H9 (cell line): ENCODE measurements at places on chromosomes 11 and 22.
A peak's percentile ranks its signal among the peaks of the same experiment; 100 is the strongest.

- DNase-seq = no peak
Measured at GRCh38 chr11:73781303-73781702, 6.4 kb upstream of the MRPL48 start.

- no peak for DNase-seq
Measured at GRCh38 chr11:75504501-75504900, 21.2 kb downstream of the GDPD5 start.

DNA sequence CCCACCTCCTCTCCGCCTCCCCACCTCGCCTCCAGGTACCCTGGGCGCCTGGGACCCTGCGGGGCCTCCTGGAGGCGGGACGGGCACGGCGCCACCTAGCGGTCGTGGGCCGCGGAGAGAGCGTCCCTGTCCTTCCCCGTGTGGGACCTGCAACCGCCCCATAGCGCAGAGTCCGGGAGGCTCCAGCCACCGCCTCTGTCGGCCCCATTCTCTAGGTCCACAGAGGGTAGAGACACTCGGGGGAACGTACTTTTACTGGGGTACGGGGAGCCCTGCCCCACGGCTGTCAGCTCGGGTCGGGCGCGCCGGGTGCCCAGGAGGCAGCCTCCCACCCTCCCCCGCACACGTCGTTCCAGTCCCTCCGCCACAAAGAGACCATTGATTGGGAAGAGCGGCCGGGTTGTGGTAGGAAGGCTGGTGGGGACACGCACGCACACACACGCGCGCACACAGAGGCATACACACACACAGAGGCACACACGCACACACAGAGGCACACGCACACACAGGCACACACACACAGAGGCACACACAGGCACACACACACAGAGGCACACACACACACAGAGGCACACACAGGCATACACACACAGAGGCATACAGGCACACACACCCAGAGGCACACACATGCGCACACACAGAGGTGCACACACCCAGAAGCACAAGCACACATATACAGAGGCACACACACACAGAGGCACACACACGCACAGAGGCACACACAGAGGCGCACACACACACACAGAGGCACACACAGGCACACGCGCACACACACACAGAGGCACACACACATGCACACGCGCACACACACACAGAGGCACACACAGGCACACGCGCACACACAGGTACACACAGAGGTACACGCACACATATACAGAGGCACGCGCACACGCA is 12.6 kb upstream of the NECTIN1 start:
- DNase-seq = peak; percentile 74

DNA sequence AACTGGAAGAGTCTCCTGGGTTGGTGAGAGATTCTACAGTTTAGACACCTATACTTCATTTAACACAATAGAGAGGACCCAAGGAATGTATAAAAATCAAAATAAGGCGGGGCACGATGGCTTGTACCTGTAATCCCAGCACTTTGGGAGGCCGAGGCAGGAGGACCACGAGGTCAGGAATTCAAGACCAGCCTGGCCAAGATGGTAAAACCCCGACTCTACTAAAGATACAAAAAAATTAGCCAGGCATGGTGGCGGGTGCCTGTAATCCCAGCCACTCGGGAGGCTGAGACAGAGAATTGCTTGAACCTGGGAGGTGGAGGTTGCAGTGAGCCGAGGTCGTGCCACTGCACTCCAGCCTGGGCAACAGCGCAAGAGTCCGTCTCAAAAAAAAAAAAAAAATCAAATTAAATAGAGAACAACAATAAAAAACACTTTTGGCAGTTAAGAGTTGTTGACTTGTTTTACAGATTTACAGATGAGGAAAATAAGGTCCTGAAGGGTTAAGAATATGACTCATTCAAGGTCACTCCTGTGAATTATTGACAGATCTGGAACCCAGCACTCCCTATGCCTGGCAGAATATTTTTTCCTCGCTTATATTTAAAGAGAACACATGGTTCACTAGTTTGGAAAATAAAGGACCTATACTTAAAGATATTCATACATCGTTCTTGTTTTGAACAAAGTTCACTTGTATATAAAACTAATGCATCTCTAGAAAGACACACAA is 5.2 kb downstream of the LGR4 start:
- DNase-seq = no peak

DNA sequence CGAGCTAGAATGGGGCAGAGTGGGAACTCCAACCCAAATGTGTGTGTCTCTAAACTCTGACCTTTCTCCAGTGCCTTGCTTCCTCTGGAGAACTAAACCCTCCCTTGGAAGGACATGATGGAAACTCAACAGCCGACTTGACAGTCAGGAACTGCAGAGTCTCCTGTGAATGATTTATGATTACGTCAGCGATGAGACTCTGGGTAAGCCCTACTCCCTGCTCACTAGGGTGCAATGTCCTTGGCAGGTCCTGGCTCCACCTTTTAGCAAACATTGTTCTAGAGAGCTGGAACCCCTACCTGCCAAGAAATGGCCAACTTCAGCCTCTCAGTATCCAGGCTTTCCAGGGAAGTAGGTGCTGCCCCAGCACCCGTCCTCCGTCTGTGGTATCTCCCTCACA is 96.1 kb upstream of the CD82 start:
- no peak for DNase-seq

DNA sequence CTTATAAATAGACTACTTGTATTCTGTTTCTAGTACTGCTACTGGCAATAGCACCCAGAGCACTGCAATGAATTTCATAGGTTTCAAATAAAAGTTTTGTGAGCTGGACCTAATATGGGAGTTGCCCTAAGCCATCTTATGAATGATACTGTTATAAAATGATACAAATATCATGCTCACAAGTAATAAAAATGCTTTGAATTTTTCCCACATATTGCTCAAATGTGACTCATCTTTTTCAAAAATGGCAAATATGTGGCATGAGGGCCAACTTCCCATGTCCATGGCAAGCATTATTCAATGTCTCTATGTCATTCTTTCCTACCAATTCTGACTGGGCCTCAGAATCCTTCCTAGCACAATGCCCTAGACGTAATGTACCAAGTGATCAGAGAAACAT is 137.6 kb downstream of the TRPC6 start:
- no peak for DNase-seq

GRCh38 chr11:17748761-17749721 is 14.5 kb downstream of the KCNC1 start:
- no peak for DNase-seq

DNA sequence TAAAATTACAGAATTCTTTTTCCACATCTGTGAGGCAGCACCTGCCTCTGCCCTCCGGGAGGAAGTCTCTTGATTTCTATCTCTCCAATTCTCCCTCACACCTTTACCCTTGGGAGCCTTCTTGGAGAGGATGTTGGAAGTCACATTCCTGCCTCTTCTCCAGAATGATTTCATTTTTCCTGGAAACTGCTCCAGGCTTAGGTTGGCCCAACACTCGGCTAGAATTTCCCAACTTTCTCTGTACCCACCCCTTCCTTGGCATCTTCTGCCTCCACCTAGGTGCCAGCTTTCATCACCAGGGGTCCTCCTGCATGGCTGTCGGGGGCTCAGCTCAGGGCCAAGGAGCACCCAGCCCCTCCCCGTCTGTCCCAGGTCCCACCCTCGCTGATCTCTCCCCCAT is 43.2 kb downstream of the SLCO2B1 start:
- no peak for DNase-seq

- DNase-seq = no peak
Measured at GRCh38 chr11:127454856-127455255, 454.3 kb upstream of the KIRREL3 start.

DNA sequence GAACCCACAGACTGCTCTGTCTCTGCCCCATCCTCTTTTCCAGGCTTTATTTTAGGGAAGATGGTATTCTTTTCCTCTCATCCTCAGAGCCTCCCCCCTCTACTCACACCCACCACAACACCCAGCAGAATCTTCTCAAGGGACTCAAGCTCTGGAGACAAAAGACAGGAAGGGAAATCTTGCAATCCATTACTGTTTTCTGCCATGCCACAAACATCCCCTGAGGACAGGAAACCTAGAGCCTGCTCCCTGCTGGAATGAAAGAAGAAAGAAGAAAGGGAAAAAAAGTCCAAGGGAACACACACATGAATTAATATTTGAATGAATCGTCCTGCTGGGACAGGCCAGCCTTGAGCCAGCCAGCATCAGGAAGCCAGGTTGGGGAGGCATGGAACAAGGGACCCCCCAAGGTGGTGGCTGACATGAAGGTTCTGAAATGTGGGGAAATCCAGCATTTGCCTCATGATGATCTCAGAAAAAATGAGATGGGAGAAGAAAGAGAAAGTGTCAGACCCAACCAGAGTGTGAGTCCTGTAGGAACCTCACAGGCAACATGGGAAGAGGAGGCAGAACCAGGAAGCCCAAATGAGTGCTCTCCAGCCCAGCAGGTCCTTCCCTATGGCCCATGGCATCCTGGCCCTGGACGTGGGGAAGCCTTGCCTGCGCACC is 34.0 kb downstream of the SLCO2B1 start:
- DNase-seq = no peak

DNA sequence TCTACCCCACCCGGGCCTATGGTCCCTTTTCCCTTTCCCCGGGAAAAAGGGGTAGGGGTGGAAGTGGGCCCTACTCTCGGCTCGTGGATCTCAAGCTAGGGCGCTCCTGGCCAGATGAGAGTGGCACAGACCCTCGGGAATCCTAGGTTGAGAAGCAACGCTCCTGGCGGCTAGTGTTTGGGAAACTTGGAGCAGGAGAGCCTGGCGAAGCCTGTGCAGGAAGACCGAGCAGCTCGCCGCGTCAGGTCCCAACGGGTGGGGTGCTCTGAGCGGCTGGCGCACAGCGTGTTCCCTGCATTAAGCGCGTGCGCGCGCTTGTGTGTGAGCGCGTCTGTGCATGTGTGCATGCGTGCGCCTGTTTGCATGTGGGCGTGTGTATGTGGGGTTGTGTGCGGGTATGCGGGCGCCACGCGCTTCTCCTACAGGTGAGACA is 7.1 kb upstream of the FLI1 start:
- DNase-seq = peak; percentile 59

DNA sequence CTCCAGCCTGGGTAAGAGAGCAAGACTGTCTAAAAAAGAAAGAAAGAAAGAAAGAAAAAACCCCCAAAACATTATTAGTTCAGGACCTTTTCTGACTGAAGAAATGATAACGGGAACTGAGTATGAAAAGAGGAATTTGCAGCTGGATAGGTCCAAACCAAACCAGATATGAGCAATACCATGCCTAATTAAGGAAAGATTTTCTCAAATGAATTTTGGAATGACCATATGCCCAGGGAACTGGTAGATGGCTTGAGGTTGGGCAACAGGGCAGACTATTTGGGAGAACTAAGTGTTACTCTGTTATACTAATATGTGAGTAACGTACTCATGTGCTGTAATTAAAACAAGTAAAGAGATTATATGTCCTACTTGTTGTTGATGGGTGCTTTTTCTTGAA is 186.1 kb downstream of the TMEM135 start:
- DNase-seq = no peak

GRCh38 chr22:35174401-35175038 is 82.8 kb upstream of the HMGXB4 start:
- no peak for DNase-seq

DNA sequence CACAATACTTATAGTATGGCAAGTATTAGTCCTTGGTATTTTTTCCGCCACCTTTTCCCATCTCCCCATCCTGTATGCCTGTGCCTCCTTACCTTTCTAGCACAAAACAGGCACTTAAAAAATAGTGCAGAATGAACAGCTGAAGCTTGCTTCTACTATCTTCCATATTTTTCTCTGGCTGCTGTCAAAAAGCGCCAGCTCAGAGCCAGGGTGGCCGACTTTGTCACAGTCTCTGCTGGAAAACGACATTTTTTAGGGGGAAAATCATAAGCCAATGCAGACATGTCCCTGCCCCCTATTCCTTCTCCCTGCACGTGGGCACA is 26.5 kb upstream of the ROBO3 start:
- no peak for DNase-seq

- DNase-seq = peak; percentile 36
Measured at GRCh38 chr11:68313574-68314202, 1.3 kb downstream of the LRP5 start.

DNA sequence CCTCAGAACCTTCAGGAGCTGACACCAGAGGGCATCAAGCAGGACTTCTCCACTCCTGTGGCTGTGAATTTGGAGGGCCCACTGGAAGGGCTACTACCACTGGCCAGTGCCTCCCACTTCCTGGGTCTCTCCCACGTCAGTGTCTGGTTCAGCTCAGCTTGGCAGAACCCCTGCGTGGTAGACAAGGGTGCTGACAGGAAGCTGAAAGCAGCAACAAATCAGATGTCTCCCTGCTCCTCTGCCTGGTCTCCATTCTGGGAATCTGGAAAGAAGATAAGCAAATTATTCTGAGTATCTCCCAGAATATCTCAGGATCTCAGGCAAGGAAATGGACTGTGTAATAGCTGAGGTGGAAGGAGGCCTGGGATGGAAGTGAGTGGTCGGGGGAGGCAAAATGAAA is 61.5 kb downstream of the TMPRSS5 start:
- DNase-seq = no peak

DNA sequence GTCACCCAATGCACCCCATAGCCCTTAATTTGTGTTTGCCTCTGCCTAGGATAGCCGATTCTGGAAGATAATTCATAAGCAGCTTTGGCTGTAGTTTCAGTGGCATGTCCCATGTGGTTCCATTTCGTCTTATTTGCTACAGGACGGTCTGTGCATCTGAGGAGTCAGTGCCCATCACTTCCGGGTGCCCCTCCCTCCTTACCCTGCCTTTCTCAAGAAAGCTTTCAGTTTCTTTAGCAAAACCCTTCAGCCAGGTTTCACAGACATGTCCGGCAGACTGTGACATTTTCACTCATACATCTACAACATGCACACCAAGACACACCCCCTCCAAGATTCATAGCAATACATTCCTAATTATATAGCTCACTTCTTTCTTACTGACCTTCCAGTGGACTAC is 14.3 kb downstream of the TP53AIP1 start:
- DNase-seq = no peak

- peak; percentile 78 for DNase-seq
Measured at GRCh38 chr11:117597071-117597470, 199.9 kb downstream of the DSCAML1 start.

GRCh38 chr22:46088541-46089311 is 61.6 kb upstream of the PPARA start:
- no peak for DNase-seq
